Panc1 (cell line): ENCODE measurements at places on chromosomes 12 and 14. TPM values are rescaled to one million over a fixed set of nuclear protein-coding genes. Genes with fewer than 3 reads are reported as not detected.

The ITGA7 gene
- 2.5 TPM for total RNA-seq

The MMP14 gene
- total RNA-seq: 32.9 TPM

The TAS2R7 gene
- total RNA-seq: not detected

The NEMP1 gene
- 46.9 TPM for total RNA-seq

The TMEM132C gene
- total RNA-seq: not detected

The LRRC10 gene
- not detected for total RNA-seq

The GLT1D1 gene
- not detected for total RNA-seq

The NPC2 gene
- 141 TPM for total RNA-seq

The EXOC3L4 gene
- 2.6 TPM for total RNA-seq

The WDHD1 gene
- total RNA-seq: 21.7 TPM

DNA sequence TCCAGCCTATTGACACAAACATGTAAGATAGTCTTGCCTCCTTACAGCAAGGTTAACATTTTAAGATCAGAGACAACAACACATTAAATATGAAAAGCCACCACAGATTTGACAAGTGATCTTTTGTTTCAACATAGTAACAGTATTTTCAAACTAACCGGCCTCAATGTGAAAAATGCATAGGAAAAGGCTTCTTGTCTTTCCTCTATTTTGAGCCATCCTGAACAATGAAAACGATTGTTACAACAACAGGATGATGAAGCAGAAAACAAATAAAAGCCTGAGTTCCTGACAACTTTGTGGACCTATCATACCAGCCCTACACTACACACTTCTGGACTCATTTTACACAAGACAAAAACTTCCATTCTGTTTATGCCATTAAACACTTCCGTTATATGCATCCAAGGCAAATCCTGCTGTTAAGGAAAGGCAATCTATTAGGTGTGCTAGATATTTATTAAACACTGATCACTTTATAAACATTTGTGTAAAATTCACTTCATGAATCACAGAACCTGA is 37.3 kb downstream of the BAZ1A start:
- DNase-seq: no peak

GRCh38 chr14:57168138-57168679 is 100.5 kb downstream of the EXOC5 start:
- DNase-seq: no peak

- DNase-seq: no peak
Measured at GRCh38 chr12:106136263-106136662, 2.5 kb downstream of the NUAK1 start.

- no peak for DNase-seq
Measured at GRCh38 chr12:43694879-43695278, 63.7 kb downstream of the PUS7L start.

GRCh38 chr12:20778969-20779368 is 31.5 kb upstream of the SLCO1B3 start:
- DNase-seq: no peak

DNA sequence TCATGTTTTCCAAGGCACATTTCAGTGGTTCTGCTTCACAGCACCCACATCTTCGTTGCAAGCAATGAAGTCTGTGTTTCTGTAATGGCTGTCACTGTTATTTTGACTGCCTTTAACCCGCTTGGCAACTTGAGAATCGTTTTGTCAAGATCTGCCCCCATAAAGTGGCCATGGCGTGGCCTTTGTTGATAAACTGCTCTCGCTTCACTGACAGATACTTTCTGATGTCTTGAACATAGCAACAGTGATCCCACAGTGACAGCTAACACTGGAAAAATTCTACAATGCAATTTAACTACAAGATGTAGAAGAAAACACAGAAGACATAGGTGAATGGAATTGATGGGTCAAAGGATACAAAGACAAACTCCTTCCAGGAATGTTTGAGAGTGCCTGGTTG is 184.2 kb downstream of the KLHL28 start:
- DNase-seq: no peak

GRCh38 chr14:100850841-100851585 is 25.1 kb downstream of the MEG3 start:
- DNase-seq: no peak

GRCh38 chr12:98727196-98727595 is 82.1 kb downstream of the APAF1 start:
- no peak for DNase-seq

GRCh38 chr14:76961631-76962302 is 66.7 kb downstream of the IRF2BPL start:
- no peak for DNase-seq

DNA sequence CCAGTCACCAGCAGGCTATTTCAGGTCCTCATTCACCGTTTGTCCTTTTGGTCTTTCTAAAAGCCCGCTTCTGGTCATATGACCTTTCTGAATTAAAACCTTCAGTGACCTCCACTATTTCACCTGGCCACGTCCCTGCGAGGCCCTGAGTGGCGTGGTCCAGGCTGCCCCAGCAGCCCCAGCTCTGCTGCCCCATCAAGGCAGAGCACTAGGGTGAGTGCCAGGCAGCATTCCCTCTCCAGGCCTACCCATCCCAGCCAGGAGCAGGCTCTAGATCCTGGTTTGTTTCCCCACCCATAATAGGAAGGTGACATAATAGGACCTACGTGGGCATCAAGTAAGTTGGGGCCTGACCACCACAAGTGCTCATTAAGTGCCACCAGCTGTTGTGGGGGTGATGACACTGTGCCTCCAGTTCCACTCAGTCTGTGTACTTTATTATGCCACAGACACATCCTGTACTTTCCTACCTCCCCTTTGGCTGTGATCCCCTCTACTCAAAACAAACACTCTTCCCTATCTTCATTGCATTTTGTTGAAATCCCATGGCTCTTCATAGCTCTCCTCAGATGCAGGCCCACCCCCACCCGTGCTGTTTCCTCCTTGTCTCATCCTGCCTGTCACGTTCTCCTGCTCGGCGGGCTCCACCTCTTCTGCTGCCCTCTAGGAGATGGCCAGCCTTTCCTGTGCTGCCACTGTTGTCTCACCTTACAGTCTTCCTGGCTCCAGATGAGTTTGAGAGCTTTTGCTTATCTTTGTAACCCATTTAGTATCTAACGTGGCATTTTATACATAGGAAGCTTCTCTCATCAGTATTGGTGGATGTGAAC is 21.4 kb downstream of the CKB start:
- DNase-seq: no peak

DNA sequence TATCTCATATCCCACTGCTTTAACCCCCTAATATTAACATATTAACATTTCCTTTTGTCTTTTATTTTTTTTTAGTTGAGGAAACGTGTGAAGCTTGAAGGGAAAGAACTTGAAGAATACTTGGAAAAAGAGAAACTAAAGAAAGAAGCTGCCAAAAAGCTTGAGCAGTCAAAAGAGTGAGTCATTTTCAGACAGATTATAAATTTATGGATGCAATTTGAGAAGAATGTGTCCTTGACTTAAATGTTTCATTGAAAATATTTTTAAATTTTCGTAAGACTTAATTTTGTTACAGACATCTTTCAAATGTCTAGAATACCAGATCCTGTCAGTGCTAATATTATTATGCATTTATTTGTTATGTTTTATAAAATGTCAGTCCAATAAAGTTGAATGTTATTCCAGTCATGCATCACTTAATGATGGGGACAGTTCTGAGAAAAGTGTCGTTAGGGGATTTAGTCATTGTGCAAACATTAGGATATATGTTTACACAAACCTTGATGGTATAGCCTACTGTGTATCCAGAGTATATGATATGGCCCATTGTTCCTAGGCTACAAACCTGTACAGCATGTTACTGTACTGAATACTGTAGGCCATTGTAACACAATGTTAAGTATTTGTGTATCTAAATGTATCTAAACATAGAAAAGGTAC is 32.6 kb downstream of the CPSF2 start:
- DNase-seq: no peak

- no peak for DNase-seq
Measured at GRCh38 chr12:53530061-53530460, 22.8 kb upstream of the NPFF start.

DNA sequence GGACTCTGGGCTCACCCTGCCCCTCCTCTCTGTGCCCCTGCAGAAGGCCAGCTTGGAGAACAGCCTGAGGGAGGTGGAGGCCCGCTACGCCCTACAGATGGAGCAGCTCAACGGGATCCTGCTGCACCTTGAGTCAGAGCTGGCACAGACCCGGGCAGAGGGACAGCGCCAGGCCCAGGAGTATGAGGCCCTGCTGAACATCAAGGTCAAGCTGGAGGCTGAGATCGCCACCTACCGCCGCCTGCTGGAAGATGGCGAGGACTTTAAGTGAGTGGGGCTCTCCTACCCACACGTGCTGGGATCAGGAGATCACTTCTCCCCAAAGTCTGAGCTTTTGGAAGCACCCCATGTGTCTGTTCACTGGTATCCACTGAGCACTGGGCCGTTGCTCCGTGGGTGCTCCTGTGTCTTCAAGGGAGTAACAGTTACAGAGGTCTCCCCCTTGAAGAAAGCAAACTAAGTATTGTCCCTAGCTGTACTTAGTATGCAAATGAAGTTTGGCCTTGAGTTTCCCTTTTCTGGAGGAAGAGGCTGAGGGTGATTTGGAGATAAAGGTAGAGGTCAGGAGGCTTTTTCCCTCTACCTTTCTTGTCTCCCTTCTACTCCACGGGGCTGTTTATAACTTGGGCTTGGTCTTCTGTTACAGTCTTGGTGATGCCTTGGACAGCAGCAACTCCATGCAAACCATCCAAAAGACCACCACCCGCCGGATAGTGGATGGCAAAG is 3.3 kb downstream of the KRT18 start:
- no peak for DNase-seq

GRCh38 chr12:123278101-123278627 is 6.5 kb upstream of the CDK2AP1 start:
- DNase-seq: no peak

GRCh38 chr12:48157889-48158370 is 615 bp upstream of the ASB8 start:
- DNase-seq: no peak
